Sigmoid colon (tissue), 7 donors: ENCODE measurements at places on chromosomes 1 and 21. TPM values are rescaled to one million over a fixed set of nuclear protein-coding genes. Genes with fewer than 3 reads are reported as not detected.

The ZMYND12 gene
- 0.54 TPM for total RNA-seq

GRCh38 chr1:110412576-110412975 lies 5.1 kb upstream of the LAMTOR5 start:
- H3K4me3 ChIP-seq: no peak overlapping the region
- no peaks in the 10 kb centered on the region for H3K36me3 ChIP-seq
- peaks cover 11% of the 10 kb centered on the region for H3K4me1 ChIP-seq
- no peak overlapping the region for H3K27ac ChIP-seq

- H3K36me3 ChIP-seq: no peaks in the 10 kb centered on the region
- peak within 1 kb of the TSS; percentile 38 for H3K4me3 ChIP-seq
- no peak for DNase-seq
- H3K27me3 ChIP-seq: peaks cover 9% of the 10 kb centered on the region
- H3K4me1 ChIP-seq: peaks cover 21% of the 10 kb centered on the region
Measured at GRCh38 chr1:22710701-22711049, at the start of gene EPHB2. EPHB2 (plus strand) TSS chr1:22710839; CDS start chr1:22710983, 144 bp downstream.

- no peak for DNase-seq
- no peaks in the 10 kb centered on the region for H3K36me3 ChIP-seq
- H3K4me3 ChIP-seq: no peak overlapping the region
- H3K4me1 ChIP-seq: peaks cover 4% of the 10 kb centered on the region
- H3K27ac ChIP-seq: no peak overlapping the region
Measured at GRCh38 chr1:167821969-167822685, 91.8 kb downstream of the ADCY10 start.

DNA sequence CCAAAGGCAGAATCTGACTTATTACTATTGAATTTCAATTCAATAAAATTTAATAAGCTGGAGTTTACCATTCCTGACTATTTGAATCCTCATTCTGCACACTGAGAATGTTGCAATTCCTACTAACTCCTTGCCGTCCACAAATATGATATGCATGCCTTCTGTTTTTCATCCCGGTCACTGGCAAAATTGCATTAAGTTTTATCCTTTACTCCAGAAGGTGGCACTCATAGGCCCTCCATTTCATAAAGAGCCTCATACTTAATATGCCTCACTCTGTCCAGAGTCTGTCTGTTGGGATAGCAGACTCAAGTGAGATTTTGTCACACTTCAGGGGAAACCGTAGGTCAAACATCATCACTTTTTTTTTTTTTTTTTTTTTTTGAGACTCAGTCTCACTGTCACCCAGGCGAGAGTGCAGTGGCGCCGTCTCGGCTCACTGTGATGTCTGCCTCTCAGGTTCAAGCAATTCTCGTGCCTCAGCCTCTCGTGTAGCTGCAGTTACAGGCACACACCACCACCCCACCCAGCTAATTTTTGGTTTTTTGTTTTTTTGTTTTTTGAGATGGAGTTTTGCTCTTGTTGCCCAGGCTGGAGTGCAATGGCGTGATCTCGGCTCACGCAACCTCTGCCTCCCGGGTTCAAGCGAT lies 27.3 kb downstream of the F11R start:
- no peaks in the 10 kb centered on the region for H3K27me3 ChIP-seq
- H3K36me3 ChIP-seq: no peaks in the 10 kb centered on the region
- no peak for DNase-seq

GRCh38 chr1:31762726-31763670 lies 1.1 kb downstream of the ADGRB2 start:
- H3K27me3 ChIP-seq: peaks cover 36% of the 10 kb centered on the region
- no peaks in the 10 kb centered on the region for H3K36me3 ChIP-seq
- H3K4me3 ChIP-seq: peak overlapping the region; percentile 59
- peak; percentile 81 for DNase-seq

- no peak overlapping the region for H3K4me3 ChIP-seq
- H3K36me3 ChIP-seq: no peaks in the 10 kb centered on the region
- H3K27ac ChIP-seq: no peak overlapping the region
- no peaks in the 10 kb centered on the region for H3K4me1 ChIP-seq
- no peak for DNase-seq
Measured at GRCh38 chr1:64683419-64683818, 61.5 kb upstream of the RAVER2 start.

- no peaks in the 10 kb centered on the region for H3K36me3 ChIP-seq
- no peaks in the 10 kb centered on the region for H3K27me3 ChIP-seq
- no peak overlapping the region for H3K4me3 ChIP-seq
- H3K27ac ChIP-seq: no peak overlapping the region
- no peak for DNase-seq
- H3K4me1 ChIP-seq: peaks cover 46% of the 10 kb centered on the region
Measured at GRCh38 chr1:184950906-184951305, 23.4 kb downstream of the NIBAN1 start.

DNA sequence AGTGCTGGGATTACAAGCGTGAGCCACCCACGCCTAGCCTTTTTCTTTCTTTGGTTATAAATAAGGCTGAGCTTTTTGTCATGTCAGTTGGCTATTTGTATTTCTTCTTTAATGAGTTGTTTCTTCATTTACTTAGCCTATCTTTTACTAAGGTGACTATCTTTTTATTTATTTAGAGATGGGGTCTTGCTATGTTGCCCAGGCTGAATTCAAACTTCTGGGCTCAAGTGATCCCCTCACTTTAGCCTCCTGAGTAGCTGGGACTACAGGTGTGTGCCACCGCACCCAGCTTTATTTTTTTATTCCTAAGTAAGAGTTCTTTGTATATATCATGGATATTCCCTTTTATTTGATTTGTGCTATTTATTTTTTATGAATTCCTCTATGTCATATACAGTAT lies 11.9 kb downstream of the DMBX1 start:
- H3K4me3 ChIP-seq: no peak overlapping the region
- no peaks in the 10 kb centered on the region for H3K27me3 ChIP-seq
- H3K36me3 ChIP-seq: no peaks in the 10 kb centered on the region
- no peaks in the 10 kb centered on the region for H3K4me1 ChIP-seq
- DNase-seq: no peak
- H3K27ac ChIP-seq: no peak overlapping the region

- peaks cover 86% of the 10 kb centered on the region for H3K4me1 ChIP-seq
- H3K27me3 ChIP-seq: no peaks in the 10 kb centered on the region
- H3K36me3 ChIP-seq: peaks cover 6% of the 10 kb centered on the region
- no peak for DNase-seq
- H3K27ac ChIP-seq: peak overlapping the region; percentile 87
- no peak overlapping the region for H3K4me3 ChIP-seq
Measured at GRCh38 chr1:164787834-164788231, 228.8 kb downstream of the PBX1 start.

- no peak overlapping the region for H3K27ac ChIP-seq
- H3K4me1 ChIP-seq: peaks cover 4% of the 10 kb centered on the region
- H3K36me3 ChIP-seq: no peaks in the 10 kb centered on the region
- no peak overlapping the region for H3K4me3 ChIP-seq
- no peak for DNase-seq
- H3K27me3 ChIP-seq: no peaks in the 10 kb centered on the region
Measured at GRCh38 chr1:235943581-235944114, 76.9 kb upstream of the LYST start.

GRCh38 chr1:226663327-226663704 lies 75.8 kb downstream of the ITPKB start:
- H3K27ac ChIP-seq: no peak overlapping the region
- no peaks in the 10 kb centered on the region for H3K27me3 ChIP-seq
- peaks cover 3% of the 10 kb centered on the region for H3K4me1 ChIP-seq
- H3K36me3 ChIP-seq: no peaks in the 10 kb centered on the region

The TOR1AIP2 gene
- 47.9 TPM for total RNA-seq

GRCh38 chr1:161131523-161132409 lies 701 bp downstream of the DEDD start:
- peaks cover 18% of the 10 kb centered on the region for H3K36me3 ChIP-seq
- DNase-seq: no peak
- peaks cover 55% of the 10 kb centered on the region for H3K4me1 ChIP-seq
- H3K4me3 ChIP-seq: peak overlapping the region; percentile 69

The NTRK1 gene
- 4.9 TPM for total RNA-seq

The RGS1 gene
- total RNA-seq: 82.4 TPM

The C1QA gene
- total RNA-seq: 291 TPM

The CACNA1S gene
- total RNA-seq: not detected

GRCh38 chr21:41227357-41228005 lies 59.5 kb downstream of the BACE2 start:
- no peaks in the 10 kb centered on the region for H3K36me3 ChIP-seq
- H3K27me3 ChIP-seq: no peaks in the 10 kb centered on the region
- no peaks in the 10 kb centered on the region for H3K4me1 ChIP-seq
- no peak overlapping the region for H3K27ac ChIP-seq
- no peak overlapping the region for H3K4me3 ChIP-seq

GRCh38 chr1:78492386-78492950 lies 1.7 kb downstream of the PTGFR start:
- no peak for DNase-seq
- H3K36me3 ChIP-seq: no peaks in the 10 kb centered on the region
- H3K4me1 ChIP-seq: peaks cover 10% of the 10 kb centered on the region

GRCh38 chr1:51188230-51188629 lies 47.8 kb upstream of the RNF11 start:
- H3K27me3 ChIP-seq: no peaks in the 10 kb centered on the region
- H3K36me3 ChIP-seq: no peaks in the 10 kb centered on the region
- no peak overlapping the region for H3K27ac ChIP-seq
- H3K4me1 ChIP-seq: no peaks in the 10 kb centered on the region
- no peak for DNase-seq
- no peak overlapping the region for H3K4me3 ChIP-seq

The ACAP3 gene
- total RNA-seq: 23.5 TPM

DNA sequence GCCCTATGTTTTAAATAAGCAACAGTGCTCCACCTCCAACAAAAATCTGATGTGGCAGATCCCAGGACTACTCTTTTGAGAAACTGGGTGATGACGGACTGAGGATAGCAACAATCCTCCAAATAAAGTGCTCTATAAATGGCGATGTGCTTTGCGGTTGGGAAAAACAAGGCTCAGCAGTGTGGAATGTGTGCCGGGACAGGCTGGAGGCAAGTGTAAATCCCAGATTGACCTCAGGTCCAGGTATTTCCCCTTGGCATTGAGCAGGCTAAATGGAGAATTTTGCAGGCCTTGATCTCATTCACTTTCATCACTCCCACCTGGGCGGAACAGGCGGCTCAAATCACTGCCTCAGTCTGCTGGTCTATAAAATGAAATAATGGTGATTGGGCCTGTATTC lies 35.1 kb downstream of the LRRC42 start:
- DNase-seq: no peak
- H3K27ac ChIP-seq: no peak overlapping the region
- no peaks in the 10 kb centered on the region for H3K36me3 ChIP-seq
- H3K27me3 ChIP-seq: no peaks in the 10 kb centered on the region
- H3K4me3 ChIP-seq: no peak overlapping the region
- no peaks in the 10 kb centered on the region for H3K4me1 ChIP-seq

GRCh38 chr1:8438489-8438888 lies 120.6 kb downstream of the SLC45A1 start:
- H3K4me1 ChIP-seq: peaks cover 57% of the 10 kb centered on the region
- H3K4me3 ChIP-seq: no peak overlapping the region
- H3K27ac ChIP-seq: peak overlapping the region; percentile 60
- H3K27me3 ChIP-seq: no peaks in the 10 kb centered on the region

The PTPN7 gene
- 0.71 TPM for total RNA-seq

The RAB3GAP2 gene
- total RNA-seq: 27.8 TPM

DNA sequence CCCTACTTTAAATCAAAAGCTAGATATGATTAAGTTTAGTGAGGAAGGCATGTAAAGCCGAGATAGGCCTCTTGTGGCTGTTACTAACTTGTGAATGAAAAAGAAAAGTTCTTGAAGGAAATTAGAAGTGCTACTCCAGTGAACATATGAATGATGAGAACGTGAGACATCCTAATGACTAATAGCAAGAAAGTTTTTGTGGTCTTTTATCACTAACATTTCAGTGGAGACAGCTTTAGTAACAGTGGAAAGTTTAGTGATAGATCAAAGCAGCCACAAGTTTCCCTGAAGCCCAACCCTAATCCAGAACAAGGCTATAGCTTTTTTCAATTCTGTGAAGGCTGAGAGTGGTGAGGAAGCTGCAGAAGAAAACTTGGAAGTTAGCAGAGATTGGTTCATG lies 73.6 kb upstream of the LRRC8B start:
- H3K4me3 ChIP-seq: no peak overlapping the region
- no peaks in the 10 kb centered on the region for H3K4me1 ChIP-seq
- no peak overlapping the region for H3K27ac ChIP-seq
- no peak for DNase-seq

- no peak overlapping the region for H3K27ac ChIP-seq
- H3K4me1 ChIP-seq: no peaks in the 10 kb centered on the region
- H3K4me3 ChIP-seq: no peak overlapping the region
- no peaks in the 10 kb centered on the region for H3K27me3 ChIP-seq
Measured at GRCh38 chr1:76162254-76162653, 87.7 kb downstream of the ST6GALNAC3 start.

DNA sequence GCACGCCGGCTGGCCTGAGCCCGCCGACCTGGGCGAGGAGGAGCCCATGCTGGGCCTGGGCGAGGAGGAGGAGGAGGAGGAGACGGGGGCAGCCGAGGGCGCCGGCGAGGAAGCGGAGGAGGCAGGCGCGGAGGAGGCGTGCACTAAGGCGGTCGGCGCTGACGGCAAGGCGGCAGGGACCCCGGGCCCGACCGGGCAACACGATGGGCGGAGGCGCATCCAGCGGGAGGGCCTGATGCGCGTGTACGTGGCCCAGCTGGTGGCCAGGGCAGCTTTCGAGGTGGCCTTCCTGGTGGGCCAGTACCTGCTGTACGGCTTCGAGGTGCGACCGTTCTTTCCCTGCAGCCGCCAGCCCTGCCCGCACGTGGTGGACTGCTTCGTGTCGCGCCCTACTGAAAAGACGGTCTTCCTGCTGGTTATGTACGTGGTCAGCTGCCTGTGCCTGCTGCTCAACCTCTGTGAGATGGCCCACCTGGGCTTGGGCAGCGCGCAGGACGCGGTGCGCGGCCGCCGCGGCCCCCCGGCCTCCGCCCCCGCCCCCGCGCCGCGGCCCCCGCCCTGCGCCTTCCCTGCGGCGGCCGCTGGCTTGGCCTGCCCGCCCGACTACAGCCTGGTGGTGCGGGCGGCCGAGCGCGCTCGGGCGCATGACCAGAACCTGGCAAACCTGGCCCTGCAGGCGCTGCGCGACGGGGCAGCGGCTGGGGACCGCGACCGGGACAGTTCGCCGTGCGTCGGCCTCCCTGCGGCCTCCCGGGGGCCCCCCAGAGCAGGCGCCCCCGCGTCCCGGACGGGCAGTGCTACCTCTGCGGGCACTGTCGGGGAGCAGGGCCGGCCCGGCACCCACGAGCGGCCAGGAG lies 7.2 kb upstream of the IBA57 start:
- H3K27me3 ChIP-seq: peaks cover 13% of the 10 kb centered on the region
- H3K27ac ChIP-seq: no peak overlapping the region
- no peak for DNase-seq
- H3K4me1 ChIP-seq: peaks cover 10% of the 10 kb centered on the region
- no peaks in the 10 kb centered on the region for H3K36me3 ChIP-seq
- H3K4me3 ChIP-seq: no peak overlapping the region

- H3K36me3 ChIP-seq: no peaks in the 10 kb centered on the region
- no peaks in the 10 kb centered on the region for H3K4me1 ChIP-seq
Measured at GRCh38 chr1:218254296-218254946, 30.7 kb upstream of the RRP15 start.

GRCh38 chr21:45330075-45330781 lies 42.5 kb upstream of the POFUT2 start:
- H3K27me3 ChIP-seq: no peaks in the 10 kb centered on the region
- peak overlapping the region; percentile 80 for H3K27ac ChIP-seq
- DNase-seq: peak; percentile 81
- no peaks in the 10 kb centered on the region for H3K36me3 ChIP-seq
- H3K4me3 ChIP-seq: no peak overlapping the region

- peaks cover 53% of the 10 kb centered on the region for H3K4me1 ChIP-seq
- no peak for DNase-seq
- peaks cover 17% of the 10 kb centered on the region for H3K36me3 ChIP-seq
- peak overlapping the region; percentile 99 for H3K27ac ChIP-seq
Measured at GRCh38 chr1:204406621-204407020, 5.0 kb downstream of the PPP1R15B start.

- no peaks in the 10 kb centered on the region for H3K36me3 ChIP-seq
- DNase-seq: peak; percentile 60
Measured at GRCh38 chr1:50047916-50048694, 24.4 kb upstream of the AGBL4 start.

The MAN1C1 gene
- 12.8 TPM for total RNA-seq
